ENCODE measurements at places on chromosomes 1 and 21.
A peak's percentile ranks its signal among the peaks of the same experiment; 100 is the strongest.

GRCh38 chr1:5914676-5915365 lies 77.4 kb downstream of the NPHP4 start:
- no peak for DNase-seq

- peak; percentile 43 for DNase-seq
These were observed 24.3 kb upstream of the SLC30A1 start for GRCh38 chr1:211603191-211603701.

GRCh38 chr1:205782627-205783432 lies 7.5 kb upstream of the RAB29 start:
- DNase-seq: no peak

- no peak for DNase-seq
These were observed 122.9 kb upstream of the IRF2BP2 start for GRCh38 chr1:234732671-234733390.

DNA sequence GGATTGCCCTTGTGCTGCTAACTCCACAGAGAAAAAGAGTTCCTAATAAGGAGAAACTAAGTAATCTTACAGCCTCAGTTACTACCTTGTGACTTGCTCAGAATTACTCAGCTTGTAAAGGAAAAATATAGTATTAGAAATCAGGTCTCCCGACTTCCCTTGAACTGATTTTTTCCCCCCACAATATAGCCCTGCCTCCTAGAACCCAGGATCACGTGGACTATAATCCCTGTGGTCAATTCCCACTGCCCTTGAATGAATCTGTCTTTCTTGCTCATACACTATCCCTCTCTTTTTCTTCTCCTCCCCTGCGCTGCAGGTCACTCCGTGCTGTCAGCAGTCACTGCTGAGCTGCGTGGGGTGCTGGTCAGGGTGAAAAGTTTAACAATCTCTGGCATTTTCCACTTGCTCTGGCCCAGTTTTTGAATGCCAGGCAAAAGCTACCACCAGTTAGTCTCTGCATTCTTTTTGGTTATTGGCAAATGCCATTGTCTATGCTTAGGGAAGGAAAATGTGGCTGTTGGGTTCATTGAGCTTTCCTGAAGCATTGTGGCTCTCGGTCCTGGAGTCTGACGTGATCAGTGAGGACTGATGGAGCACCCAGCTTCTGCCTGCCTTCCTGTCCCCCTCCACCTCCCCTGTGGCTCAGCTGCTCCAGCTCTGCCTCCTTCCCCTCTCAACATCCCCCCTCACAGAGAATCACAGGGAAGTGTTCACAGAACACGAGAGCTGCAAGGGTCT lies 1.9 kb upstream of the MYOC start:
- no peak for DNase-seq

DNA sequence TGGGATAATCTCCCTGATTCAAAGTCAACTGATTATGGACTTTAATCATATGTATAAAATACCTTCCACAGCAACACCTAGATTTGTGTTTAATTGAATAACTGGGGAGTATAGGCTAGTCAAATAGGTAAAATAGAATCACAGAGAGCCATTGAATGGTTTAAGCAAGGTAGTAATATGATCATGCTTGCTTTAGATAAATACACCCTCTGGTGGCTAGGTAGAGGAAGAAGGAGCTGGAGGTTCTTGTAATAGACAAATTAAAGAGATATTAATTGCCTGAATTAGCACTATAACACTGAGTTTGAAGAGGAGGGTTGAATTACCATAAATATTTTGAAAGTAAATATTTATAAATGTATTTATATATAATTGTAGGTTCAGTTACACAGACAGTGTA lies 40.3 kb downstream of the DIRAS3 start:
- no peak for DNase-seq

GRCh38 chr1:206686478-206687249 lies 2.0 kb downstream of the MAPKAPK2 start:
- no peak for DNase-seq

DNA sequence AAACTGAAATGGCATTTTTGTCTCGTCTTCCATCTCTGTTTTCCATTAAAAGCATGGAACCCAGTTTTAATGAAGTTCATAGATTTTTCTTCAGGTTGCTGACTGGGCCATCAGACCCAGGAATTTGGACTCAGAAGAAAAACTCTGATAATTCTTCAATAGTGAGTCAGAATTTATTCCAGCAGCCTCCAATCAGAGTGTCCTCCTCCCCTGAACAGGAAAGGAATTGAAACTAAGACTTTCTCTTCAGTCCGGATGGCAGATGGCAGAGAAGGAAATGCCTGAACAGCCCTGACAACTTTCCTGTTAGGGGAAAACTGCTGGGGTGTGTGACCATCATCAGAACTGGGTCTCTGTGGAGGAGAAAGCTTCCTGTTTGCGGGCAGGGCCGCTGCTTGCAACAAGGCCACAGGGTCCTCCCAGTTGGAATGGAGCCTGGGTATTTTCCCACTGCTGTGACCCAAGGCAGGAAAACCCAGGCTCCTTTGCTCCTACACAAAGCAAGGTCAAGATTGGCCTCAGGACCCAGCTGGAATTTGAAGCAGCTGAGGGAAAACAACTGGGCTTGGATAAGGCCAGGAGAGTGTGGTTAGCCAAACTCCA lies 20.7 kb downstream of the CD34 start:
- DNase-seq: no peak

DNA sequence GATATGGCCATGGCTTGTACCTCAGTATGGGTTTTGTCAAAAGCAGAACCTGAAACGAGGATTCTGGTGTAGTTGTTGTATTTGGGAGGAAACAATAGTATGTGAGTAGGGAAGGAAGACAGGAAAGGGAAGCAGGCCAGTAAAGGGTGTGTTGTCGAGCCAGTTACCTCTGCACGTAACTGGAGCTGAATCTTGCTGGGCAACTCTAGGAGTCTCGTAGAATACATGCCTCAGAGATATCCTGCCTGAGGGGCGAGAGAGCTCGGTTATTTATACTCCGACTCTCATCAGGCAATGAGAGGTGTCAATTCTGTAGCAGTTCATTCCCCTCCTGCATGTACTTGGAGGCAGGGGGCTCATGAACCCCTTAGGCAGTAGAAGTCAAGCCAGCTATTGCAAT lies 45.9 kb upstream of the KIF26B start:
- DNase-seq: no peak

- DNase-seq: no peak
These were observed 49.7 kb downstream of the EEIG2 start for GRCh38 chr1:108609483-108610049.

DNA sequence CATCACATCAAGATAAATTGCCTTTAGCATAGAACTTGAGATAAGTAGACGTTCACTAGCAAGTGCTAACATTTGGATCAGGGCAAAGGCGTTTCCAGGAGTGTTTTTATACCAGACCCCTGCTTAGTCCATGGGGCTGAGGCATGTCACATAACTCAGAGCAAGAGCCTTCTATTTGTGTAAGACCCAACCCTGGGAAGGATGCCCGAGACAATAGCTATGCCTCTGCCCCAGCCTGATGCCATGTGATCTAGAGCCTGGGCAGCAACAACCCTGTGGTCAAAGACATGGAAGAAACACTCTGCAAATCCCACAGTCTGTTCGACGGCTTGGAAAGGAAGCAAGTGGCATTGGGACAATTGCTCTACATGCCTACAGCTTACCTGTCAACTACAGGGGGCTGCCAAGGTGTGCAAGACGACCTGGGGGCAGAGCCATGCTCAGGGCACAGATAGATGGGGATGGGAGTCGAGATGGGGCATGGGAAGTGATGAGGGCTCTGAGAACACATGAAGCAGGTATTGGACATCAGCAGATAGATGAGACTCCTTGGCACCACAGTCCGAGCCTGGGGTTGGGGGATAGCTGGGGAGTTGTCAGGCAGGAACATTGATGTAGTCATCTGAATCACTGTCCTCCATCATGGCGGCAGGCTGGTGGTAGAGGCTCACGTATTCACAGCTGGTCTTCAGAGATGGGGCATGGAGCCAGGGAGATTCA lies 7.3 kb downstream of the IL24 start:
- no peak for DNase-seq

- no peak for DNase-seq
These were observed 14.3 kb upstream of the FAM131C start for GRCh38 chr1:16087733-16088132.

GRCh38 chr1:147213271-147213670 lies 11.9 kb downstream of the FMO5 start:
- no peak for DNase-seq

GRCh38 chr1:93076268-93076667 lies 2.8 kb upstream of the MTF2 start:
- DNase-seq: no peak

- peak; percentile 2 for DNase-seq
These were observed 15.4 kb downstream of the ZNHIT6 start for GRCh38 chr1:85692730-85693314.

DNA sequence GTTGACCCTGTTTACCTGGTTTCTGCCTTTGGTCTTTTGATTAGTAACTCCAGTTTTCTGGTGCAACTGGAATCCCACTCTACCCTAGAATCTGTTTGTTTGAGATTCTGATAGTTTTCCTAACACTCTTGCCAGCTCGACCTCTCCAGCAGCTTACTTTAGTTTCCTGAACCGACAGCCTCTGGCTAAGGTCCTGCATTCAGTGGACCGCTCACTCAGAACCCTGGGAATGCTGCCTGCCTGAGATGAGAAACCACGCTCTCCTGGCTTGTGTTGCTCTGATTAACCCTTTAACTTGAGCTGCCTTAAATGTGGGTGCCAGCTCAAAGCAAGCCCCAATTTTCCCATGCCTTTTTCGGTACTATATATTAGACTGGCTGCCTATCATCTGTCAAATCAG lies 45.3 kb upstream of the SIPA1L2 start:
- no peak for DNase-seq

- no peak for DNase-seq
These were observed 14.1 kb downstream of the PEA15 start for GRCh38 chr1:160219062-160219929.

Measured in epithelial cell of prostate (primary cell).